ENCODE measurements at places on chromosomes 5 and 9. TPM values are rescaled to one million over a fixed set of nuclear protein-coding genes. Genes with fewer than 3 reads are reported as not detected.

- ATAC-seq: no peak
Measured at GRCh38 chr5:98750693-98751092, 22.8 kb upstream of the RGMB start.

INSL4 gene
- not detected for total RNA-seq

- ATAC-seq: peak; percentile 57
Measured at GRCh38 chr5:151954255-151954654, 29.6 kb upstream of the GLRA1 start.

- no peak for ATAC-seq
Measured at GRCh38 chr5:128343168-128343567, 194.9 kb downstream of the FBN2 start.

GRCh38 chr5:5370059-5370774 is 52.3 kb upstream of the ICE1 start:
- ATAC-seq: no peak

LSM11 gene
- total RNA-seq: 13.1 TPM

DNA sequence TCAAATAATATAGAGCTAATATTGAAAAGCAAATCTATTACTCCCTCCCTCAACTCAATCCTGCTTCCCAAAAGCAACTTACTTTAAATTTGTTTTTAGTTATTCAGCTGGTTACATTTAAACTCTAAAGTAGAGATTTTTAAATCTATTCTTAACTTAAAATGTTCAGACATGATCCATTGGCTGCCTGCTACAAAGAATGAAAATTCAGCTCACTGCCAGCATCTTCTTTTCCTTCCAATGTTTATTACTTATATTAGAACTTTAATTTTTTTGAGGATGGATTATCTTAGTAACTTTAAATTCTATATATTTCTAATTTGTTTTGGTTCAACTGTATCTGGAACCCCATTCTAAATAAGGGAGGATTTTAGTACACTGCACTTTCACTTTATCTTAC is 163.2 kb downstream of the TMEM167A start:
- no peak for ATAC-seq

DNA sequence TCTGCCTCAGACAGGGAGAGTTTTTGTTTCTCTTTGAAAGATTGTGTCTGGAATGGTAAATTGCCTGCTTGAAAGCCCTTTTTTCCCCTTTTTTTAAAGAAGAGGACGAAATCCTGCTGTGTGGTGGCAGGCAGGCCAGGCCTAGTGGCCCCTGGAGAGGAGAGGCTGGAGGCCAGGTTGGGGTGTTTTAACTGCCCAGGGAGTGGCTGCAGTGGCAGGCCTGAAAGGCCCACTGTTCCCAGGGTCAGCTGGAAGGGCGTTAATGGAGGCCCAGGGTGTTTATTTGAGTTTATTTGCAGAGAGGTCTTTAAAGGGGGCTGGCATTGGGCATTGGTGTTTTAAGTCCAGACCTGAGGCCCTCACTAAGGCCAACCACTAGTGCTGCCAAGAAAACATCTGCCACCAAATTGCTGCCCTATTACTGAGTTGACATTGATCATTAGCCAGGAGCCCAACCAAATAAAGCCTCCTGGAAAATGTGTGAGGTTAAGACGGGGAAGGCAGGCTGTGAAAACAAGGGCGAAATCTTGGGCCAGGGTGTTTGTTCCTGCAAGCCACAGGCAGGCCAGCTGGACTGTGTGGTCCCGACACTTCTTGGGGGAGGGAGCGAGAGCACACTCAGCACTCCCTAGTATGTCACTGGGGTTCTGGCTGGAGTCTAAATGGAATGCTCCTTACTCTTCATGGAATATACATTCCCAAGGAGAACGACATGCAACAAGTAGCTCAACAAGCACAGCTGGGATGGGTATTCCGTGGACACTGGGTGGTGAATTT is 5.0 kb downstream of the JADE2 start:
- ATAC-seq: no peak

- no peak for ATAC-seq
Measured at GRCh38 chr5:140561753-140562523, 2.5 kb downstream of the APBB3 start.

- no peak for ATAC-seq
Measured at GRCh38 chr9:132415181-132415580, 5.2 kb downstream of the CFAP77 start.

GRCh38 chr9:86187121-86187520 is 72.3 kb downstream of the C9orf153 start:
- ATAC-seq: no peak

GRCh38 chr9:70092190-70092589 is 48.5 kb downstream of the MAMDC2 start:
- peak; percentile 66 for ATAC-seq

DNA sequence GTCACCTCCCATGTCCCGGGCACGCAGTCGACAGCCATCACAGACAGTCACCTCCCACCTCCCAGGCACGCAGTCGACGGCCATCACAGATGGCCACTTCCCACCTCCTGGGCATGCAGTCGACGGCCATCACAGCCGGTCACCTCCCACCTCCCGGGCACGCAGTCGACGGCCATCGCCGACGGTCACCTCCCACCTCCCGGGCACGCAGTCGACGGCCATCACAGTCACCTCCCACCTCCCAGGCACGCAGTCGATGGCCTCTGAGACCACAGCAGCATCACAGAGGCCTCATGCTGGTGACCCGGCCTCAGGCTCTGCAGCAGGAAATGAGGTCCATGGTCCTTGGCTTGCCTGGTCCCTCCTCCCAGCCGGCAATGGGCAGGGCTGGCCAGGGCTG is 5.5 kb upstream of the SLC6A19 start:
- no peak for ATAC-seq

DNA sequence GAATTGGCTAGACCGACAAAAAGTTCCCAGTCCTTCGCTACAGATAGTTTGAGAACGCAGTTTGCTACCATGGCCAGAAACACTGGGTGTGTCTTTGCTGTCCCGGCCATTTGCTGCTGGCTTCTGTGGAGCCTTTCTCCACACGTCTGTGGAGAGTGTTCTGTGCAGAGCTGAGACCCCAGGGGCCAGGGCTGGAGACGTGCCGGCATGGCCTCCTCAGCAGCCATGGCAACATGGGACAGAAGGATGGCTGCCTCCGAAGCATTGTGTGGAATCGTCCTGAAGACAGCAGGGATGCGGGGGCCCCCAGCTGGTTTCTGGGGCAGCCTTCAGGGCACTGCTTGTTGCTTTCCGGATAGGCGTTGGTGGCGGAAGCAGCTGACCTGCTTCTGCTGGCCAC is 142.8 kb downstream of the GADD45G start:
- ATAC-seq: no peak

GRCh38 chr5:150278046-150278730 is 11.4 kb downstream of the CAMK2A start:
- peak; percentile 11 for ATAC-seq

DNA sequence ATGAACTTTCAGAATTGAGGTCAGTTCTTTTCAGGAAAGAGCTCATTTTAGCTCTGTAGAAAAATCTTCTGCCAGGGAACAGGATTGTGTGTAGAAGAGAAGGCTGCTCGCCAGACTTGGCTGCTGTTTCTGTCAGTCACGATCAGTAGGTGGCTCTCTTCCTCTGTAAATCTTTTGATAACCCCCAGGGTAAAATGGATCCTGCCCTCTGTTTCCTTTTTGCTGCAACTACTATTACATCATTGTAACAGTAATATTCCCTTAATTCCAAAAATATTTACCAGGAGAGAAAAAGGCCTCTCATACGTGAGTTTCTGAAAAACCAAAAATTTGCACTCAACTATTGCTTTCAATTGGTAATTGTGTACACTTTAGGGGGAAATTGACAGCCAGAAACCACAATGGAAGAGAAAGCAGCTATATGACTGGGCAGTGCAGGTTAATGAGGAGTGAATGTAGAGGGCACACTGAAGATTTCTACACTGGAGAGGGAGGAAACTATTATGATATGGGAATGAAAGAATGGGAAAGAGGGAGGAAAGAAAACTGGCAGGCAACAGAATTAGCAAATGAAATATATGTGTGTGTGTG is 12.3 kb downstream of the IFNA21 start:
- peak; percentile 74 for ATAC-seq

POLR3G gene
- 11.2 TPM for total RNA-seq

DNA sequence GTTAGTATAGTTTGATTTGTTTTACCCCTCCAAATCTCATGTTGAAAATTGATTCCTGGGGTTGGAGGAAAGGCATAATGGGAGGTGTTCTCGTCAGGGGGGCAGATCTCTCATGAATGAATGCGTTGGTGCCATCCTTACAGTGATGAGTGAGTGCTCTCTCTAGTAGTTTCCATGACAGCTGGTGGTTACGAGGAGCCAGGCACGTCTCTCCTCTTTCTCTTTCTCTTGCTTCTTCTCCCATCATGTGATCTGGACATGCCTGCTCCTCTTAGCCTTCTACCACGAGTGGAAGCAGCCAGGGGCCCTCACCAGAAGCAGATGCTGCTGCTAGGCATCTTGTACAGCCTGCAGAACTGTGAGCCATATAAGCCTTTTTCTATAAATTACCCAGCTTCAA is 454.1 kb downstream of the EFNA5 start:
- no peak for ATAC-seq

- ATAC-seq: peak; percentile 97
Measured at GRCh38 chr5:50814556-50814955, 148.1 kb downstream of the PARP8 start.

OGN gene
- 9.9 TPM for total RNA-seq

PKD2L2 gene
- total RNA-seq: 0.51 TPM

DNA sequence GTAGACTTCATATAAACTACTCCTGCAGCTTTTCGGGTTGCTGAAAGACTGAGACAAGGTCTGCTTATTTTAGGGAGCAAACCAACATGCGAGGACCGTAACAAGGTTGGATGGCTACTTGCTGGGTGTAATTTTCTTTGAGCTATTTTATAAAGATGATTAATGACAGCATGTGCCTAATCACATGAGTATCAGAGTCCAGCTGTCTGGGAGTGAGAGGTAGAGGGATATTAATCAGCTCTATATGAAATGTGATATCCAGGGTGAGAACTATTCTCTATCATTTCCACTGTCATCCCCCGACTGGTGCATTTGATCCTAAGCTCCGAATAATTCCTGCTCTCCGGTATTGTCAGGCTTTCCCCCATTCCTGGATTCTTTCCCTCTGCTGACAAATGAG is 193.8 kb upstream of the HMHB1 start:
- ATAC-seq: peak; percentile 21

DNA sequence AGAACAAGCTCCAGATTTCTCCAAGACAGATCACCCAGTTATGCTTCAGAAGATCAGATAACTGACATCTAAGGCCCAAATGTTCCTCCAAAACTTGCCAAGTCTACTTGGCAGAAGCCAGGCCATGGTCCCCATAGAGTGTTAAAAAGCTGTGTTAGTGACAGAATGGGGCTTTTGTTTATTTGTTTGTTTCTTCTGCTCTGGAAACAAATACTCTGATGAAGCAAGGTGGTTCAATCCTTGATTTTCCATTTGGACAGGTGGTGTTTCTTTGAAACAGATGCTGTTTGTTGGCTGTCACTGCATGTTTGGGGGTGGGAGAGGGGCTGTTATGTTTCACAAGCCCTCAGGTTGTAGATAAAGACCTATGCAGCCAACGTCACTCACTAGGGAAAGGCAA is 264.0 kb downstream of the FAM114A2 start:
- ATAC-seq: no peak

- ATAC-seq: no peak
Measured at GRCh38 chr9:128027705-128028104, 39.4 kb downstream of the NAIF1 start.

GRCh38 chr9:4226331-4227250 is 73.3 kb downstream of the GLIS3 start:
- ATAC-seq: no peak

ZNF79 gene
- total RNA-seq: 12.3 TPM

QRFP gene
- total RNA-seq: 4.3 TPM

GRCh38 chr9:123058834-123059233 is 25.4 kb downstream of the GPR21 start:
- ATAC-seq: no peak

IL4 gene
- total RNA-seq: not detected

DNA sequence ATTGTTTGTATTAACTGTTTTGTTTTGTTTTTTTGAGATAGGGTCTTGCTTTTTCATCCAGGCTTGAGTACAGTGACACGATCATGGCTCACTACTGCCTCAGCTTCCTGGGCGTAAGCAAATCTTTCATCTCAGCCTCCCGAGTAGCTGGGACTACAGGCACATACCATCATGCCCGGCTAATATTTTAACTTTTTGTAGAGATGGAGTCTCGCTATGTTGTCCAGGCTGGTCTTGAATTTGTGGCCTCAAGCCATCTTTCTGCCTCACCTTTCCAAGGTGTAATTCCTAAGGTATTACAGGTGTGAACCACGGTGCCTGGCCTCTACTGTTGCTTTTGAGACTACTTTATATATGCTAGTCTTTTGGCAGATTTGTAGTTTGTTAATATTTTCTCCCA is 8.4 kb downstream of the RCL1 start:
- ATAC-seq: no peak

DNA sequence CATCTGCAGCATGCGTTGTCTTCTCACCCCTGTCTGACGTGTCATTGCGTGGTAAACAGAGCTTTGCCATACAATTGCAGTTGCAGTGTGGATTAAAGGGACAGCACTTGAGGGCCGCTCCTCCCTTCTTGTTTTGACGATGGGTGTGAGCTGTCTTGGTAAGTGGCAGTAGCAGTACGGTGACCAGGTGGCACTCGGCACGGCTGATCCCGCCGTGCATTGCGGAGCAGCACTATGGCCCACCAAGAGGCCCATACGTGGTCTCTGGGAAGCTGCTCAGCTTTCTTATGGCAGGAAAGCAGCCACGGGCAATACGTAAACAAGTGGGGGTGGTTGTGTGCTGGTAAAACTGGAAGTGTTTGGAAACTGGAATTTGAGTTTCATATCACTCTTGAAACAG is 25.1 kb downstream of the EHMT1 start:
- ATAC-seq: no peak

GRCh38 chr9:118532592-118532991 is 828.4 kb downstream of the TLR4 start:
- ATAC-seq: no peak

KCNIP1 gene
- total RNA-seq: 16.7 TPM

CCIN gene
- not detected for total RNA-seq

GRCh38 chr5:80874162-80874561 is 86.0 kb upstream of the RASGRF2 start:
- no peak for ATAC-seq

DNA sequence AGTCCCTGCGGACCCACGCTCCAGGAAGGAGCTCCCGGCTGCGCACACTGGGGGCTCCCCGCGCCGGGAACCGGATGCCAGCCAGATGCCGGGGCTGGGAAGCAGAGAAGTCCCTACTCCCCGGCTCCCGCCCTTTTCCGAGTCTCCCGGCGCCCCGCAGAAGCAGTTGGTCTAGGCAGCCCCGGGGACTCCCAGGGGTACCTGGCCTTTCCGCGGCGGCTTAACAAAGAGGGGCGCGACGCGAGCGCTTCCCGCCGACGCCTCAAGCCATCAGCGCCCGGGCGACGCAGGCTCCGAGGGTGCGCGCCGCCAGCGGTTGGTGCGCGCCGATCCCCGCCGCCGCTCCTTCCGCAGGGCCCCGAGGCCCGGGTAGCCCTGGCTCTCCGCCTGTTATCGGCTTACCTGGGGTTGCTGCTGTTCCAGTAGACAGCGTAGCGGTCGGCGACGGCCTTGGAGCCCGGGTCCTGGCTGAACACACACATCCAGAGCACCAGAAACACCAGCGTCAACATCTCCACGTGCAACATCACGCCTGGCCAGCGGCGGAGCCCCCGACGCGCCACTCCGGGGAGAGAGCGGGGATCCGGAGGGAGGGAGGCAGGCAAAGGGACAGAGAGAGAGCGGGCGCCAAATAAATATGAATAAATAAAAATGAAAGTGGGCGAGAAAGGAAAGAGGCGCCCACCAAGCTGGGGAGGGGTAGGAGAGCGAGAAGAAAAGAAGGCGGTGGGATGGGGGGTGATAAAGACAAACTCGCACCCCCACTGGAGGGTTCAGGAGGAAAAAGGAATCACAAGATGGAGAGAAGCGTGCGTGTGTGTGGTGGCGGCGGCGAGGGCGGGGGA is 428 bp downstream of the EFNA5 start:
- ATAC-seq: peak; percentile 2

Data from motor neuron (in vitro differentiated cells).